Activated naive CD4-positive, alpha-beta T cell treated with anti-CD3 and anti-CD28 coated beads, Interleukin-2, amount 50 U/mL, for 72 hours (primary cell): ENCODE measurements at places on chromosomes 1 and 21. TPM values are rescaled to one million over a fixed set of nuclear protein-coding genes. Genes with fewer than 3 reads are reported as not detected.

DNA sequence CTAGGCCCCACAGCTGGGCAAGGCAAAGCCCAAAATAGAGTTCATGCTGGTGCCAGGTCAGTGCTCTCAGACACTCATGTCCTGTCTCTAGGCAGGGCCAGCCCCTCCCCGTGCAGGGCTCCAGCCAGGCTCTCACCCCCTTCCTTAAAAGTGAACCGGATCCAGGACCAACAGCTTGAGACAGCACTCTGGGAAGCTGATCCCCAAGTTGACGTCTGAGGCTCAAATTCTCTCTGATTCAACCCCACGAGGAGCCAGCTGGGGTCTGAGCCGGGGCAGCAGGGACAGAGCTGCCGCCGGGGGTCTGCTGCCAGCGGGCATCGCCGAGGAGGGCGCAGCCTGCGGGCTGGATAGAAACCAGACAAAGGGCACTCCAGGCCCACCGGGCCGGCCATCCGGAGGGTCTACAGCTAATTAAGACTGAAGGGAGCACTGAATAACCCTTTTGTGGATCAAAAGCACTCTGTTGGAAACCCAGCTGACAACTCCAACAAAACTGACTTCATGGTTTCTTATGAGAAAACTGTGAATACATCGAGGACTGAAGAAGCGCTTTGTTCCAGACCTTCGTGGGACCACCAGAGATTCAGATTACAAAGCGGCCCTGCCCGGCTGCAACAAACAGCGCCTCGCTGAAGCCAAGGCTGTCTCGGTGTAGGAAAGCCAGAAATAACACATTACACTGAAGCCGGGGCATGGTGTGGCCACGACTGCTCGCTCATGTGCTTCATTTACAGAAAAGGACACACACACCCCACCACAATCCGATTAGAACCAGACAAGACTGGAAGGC is 95.8 kb downstream of the PSMG1 start:
- DNase-seq, result no peak

DNA sequence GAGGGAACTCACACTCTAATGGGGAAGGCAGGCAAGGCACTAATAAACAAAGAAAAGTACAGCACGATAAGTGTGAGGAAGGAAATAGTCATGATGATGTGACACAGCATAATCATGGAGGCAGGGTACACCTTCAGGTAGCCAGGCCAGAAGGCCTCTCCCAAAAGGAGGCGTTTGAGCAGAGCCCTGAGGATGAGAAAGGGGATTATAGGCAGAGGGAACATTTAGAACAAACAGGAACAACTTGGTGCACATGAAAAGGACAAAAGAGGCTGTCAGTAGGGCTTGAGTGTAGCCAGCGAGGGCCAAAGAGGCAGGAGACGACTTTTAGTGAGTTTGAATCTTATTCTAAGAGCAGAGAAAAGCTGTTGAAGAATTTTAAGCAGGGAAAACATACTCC is 33.4 kb upstream of the CRNN start:
- no peak for DNase-seq

DNA sequence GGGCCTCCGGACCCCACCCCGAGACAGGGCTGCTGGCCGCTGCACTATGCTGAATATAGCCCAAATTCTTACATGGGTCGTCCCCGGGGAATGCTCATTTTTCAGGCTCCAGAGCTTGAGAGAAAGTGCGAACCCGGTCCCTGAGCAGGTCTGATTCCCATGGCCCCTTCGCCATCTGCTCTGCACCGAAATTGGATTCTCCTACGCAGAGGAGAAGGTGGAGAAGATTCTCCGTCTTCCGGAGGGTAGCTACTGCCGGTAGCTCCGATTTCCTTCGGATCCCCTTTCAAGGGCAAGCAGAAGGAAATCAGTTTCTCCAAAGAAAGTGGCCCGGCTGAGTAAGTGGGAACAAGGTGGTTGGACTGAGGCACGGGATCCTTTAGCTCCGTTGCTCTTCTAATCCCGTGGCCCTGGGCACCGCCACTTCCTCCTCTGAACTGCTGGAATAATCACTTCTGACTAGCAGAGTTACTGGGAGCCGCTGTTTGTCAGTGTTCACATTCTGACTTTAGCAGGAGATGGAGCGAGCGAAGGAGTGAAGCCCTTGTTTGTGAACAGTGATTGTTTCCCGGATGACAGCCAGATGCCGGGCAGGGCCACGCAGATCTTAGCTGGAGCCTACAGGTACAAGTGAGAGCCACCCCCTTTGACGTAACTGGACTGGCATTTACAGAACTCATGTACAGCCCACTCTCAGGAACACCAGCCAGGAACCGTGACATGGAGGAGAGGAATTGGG is 1.1 kb upstream of the ZNF496 start:
- no peak for DNase-seq

DNA sequence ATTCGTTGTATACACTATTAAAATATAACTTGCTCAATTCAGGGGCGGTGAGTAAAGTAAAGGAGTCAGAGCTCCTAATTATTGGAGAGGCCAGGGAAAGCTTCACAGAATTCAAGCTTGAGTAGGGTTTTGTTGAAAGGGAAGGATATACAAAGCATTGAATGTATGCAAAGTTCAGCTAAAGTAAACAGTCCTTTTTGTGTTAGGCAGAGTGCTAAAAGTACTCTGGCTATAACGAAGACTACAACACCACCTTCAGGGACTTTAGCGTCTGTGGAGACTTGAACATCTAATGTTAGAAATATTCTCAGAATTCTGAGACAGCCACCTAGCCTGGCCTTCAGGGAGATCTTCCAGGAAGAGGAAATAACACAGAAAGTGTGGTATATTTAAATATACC is 1.1 kb downstream of the FALEC start:
- no peak for DNase-seq

DNA sequence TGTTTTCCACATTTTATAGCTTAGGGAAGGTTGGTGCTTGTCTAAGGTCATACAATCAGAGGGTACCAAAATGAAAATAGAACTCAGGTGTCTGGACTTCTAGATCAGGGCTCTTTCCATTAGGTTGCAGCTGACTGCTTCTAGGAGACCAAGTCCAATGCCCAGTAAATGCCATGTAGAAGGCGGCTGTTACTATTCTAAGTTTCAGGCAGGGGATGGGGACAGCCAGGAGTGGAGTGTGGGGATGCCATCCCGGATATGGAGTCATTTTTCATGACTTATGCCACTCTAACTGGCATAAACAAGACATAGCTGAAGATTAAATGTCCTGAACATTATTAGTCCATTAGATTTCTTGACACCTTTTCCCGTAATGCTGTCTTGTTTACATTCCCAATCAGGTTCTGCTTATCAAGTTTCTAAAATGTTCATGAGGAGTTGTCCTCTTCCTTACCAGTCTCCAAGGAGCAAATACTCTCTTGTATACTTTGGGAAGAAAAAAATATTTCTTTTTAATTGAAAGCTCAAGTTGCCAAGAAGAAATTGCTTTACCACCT is 31.5 kb downstream of the XCL1 start:
- DNase-seq, result no peak

DNA sequence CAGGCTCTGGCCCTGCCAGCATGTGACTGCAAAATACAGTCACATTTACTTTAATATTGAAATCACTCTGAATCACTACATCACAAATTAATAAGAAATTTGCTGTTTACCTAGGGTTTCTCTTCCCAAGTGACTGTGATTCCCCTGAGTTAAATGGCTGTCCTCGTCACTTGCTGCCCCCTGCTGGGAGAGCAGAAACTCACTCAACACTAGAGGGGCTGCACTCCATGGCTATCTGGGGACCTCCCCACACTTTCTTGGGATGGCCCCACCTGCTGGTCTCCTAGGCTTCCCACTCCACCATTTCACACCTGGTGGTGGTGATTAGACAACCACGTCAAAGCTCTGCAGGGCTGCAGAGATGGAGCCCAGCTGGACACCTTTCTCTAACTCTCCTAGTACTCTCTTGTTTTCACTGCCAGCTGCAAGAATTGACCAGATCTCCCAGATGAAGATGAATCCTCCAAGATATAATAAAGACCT is 63.4 kb downstream of the CD2 start:
- peak; percentile 76 for DNase-seq

DNA sequence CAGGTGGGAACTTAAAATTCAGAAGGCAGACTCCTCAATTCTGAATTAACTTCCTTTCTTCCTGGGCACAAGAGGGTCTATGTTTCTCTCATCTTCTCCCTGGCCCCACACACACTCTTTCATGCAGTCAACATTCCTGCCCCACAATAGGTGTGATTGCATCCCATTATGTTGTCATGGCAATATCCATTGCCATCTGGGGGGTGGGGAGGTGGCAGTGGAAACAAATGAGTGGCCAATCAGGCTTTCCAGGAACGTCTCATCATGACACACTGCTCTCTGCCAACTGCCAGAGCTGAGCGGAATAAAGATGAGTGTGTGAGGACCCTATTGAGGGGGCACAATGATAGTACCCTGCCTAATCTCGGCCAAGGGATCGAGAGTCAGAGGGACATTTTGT is 80.4 kb downstream of the KCND3 start:
- DNase-seq, result no peak

DNA sequence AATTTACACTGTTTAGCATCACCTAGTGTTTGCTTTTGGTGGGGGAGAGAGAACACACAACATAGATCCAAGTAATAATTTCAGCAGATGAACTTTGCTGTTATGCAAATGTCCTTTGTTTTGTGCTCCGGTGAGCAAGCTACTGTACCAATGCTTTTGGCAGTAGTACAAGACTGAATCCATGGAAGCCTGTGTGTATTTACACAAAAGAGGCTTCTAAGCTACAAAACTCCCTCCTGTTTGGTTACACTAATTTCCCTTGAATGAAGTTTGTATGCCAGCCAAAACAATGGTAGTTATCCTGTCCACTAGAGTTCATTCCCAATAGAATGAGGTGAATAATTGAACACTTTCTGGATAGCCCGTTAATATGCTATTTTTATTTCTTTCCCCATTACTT is 320.5 kb downstream of the KCTD3 start:
- no peak for DNase-seq

The NPPA gene
- not detected for total RNA-seq

The CFAP74 gene
- total RNA-seq, result not detected
